Motor neuron (in vitro differentiated cells): ENCODE measurements at places on chromosomes 7 and 10.

DNA sequence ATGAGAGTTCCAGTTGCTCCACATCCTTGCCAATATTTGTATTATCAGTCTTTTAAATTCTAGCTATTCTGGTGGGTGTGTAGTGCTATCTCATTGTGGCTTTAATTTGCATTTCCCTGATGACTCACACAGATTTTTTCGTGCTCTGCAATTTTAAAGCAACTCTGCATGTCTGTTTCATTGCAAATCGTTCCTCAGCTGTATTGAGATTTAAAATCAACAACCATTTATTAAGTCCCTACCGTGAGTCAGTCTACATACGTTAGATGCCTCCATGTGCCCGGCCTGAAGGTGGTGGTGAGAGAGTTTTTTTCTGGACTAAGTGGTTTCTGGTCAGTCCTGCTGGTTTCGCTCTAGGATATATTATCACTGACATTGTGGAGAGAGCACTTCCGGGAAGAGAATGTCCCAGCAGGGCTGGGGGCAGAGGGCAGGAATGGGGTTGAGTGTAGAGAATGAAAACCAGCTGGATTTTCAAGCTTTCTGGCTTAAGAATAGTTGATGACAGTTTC is 8.4 kb upstream of the HYCC1 start:
- no peak for ATAC-seq

- no peak for ATAC-seq
Observed at GRCh38 chr10:132946-133898, 2.0 kb upstream of the ZMYND11 start.

- peak; percentile 93 for ATAC-seq
Observed at GRCh38 chr7:22173685-22174573, 183.0 kb downstream of the RAPGEF5 start.

GRCh38 chr7:111858331-111858730 is 296.0 kb upstream of the IMMP2L start:
- no peak for ATAC-seq

DNA sequence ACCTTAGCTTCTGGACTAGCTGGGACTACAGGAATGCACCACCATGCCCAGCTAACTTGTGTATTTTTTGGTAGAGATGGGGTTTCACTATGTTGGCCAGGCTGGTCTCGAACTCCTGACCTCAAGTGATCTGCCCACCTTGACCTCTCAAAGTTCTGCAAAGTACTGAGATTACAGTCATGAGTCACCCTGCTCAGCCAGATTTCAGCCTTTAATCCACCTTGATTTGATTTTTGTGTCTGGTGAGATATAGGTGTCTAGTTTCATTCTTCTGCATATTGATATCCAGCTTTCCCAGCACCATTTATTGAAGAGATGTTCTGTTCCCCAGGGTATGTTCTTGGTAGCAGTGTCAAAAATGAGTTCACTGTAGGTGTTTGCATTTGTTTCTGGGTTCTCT is 20.1 kb upstream of the CYP3A7 start:
- ATAC-seq = no peak

DNA sequence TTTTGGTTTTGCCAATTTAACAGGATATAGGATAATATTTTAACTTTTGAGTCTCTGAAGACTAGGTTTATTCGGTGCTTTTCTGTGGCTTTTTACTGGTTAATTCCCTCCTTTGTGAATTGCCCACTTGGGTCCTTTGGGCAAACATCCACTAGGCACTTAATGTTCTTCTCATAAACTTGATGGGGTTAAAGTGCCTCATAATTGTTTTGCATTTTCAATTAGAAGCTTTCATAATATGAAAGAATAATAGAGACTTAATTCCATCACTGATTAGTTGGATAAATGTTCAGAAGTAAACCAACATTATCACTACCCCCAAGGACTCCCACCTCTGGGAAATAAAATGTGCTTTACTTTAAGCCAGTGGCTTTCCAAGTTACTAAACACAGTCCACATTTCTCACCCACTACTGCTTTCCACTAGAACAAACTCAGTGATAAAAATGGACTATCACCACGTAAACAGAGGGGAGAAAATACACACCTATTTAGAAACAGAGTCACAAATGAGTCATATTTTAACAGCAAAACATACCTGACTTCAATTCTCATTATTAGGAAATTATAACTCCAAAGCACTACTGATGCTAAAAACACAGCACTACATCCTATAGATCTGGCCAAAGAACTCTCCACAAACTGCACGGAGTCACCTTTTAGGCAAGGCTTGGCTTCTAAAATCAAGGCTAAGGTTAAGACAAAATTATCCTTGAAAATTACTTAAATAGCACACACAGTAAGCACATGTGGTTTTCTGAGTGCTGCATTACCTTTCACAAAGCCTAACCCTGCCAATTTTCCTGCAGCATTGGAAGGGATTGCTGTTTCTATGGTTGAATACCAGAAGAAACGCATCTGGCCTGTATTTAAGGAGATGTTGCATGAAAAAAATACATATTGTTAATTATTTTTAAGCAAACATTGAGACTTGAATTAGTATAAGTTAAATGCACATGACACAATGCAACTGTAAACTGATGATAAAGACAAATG is 41.2 kb downstream of the PARD3 start:
- no peak for ATAC-seq

- ATAC-seq = no peak
Observed at GRCh38 chr10:132542819-132543218, 5.2 kb downstream of the INPP5A start.

DNA sequence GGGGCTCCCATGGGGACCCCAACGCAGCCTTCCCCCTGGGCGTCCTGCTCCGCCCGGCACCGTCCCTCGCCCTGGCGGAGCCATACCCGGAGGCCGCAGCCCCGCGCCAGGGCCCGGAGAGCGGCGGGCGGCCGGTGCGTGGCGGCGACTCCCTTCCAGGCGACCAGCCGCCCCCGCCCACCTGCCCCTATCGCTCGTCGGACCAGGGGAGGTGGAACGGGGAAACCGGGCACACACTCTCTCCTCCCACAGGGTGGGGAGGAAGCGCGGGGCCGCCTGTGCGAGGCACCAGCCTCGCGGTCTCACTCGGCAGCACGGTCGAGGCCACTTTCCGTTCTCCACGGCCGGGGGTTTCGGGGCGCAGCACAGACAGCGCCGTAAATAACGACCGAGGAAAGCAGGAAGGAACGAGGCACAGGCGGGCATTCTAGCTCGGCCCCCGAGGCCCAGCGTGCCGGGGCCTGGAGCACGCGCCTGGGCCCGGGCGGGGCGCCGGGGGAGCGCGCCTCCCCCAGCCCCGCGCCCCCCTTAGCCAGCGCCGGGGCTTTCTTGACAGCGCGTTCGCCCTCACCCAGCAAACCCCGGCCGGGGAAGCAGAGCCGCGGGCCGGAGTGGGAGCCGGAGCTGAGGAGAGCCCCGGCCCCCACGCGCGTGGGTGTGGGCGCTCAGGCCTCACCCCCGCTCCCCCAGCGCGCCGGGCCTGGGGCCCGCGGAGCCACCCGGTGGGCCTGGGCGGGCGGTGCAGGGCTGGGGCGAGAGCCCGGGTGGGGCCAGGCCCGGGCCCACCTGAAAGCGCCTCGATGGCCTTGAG is 936 bp downstream of the IGF2BP3 start:
- peak; percentile 4 for ATAC-seq

GRCh38 chr10:110919349-110919931 is at the start of gene SHOC2:
Gene SHOC2, plus strand, starts transcription at chr10:110919604. Its CDS starts 44,755 bp downstream, at chr10:110964359.
- peak; percentile 55 for ATAC-seq
